SW480 (cell line): ENCODE measurements at places on chromosomes 12 and 14.

DNA sequence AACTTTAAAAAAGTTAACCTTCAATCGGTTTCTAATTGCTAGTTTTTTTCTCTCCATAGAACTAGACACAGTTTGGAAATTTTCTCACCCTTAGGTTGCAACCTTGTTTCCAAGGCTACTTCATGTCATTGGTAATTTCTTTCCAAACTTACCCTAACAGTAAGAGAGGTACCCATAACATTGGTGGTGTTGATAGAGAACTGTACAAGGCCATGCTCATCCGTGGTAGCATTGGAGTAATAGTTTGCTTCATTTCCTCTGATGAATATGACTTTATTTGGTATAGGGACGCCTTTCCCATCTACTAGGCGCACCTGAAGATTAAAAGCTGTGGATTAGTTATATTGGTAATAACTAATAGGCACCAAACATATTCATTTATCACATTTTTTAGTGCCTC is 11.6 kb downstream of the A2M start:
- DNase-seq: no peak

DNA sequence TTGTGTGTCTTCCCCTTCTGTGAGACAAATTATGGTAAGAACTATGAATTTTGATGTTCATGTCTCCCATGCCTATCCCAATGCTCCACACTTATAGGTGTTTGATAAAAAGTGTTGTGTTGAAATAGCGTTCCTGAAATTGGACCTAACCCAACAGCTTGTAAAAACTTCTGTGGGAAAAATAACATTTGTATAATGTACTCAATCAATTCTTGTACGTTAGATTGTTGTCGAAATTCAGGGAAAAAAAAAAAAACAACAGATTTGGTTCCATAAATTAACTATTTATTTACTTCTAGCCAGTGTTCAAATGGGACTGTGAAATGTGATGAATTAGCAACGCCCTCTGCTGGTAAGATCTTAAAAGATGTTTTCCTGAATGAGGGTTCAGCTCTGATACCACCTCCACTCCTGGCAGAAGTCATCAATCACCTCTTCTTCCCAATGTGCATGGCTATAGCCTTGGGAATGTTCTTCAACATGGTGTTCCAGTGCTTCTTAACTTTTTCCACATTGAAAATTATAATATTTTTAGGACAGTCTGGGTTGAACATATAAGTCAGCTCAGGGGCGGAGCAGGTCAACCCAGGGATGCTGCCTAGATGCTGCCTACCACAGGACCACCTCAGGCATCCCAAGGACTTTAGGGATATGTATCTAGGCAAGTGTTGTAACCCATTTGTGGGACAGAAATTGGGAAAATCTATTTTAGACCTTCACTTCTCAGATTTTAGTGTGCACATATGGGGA is 170.6 kb downstream of the OTOGL start:
- DNase-seq: peak; percentile 17

DNA sequence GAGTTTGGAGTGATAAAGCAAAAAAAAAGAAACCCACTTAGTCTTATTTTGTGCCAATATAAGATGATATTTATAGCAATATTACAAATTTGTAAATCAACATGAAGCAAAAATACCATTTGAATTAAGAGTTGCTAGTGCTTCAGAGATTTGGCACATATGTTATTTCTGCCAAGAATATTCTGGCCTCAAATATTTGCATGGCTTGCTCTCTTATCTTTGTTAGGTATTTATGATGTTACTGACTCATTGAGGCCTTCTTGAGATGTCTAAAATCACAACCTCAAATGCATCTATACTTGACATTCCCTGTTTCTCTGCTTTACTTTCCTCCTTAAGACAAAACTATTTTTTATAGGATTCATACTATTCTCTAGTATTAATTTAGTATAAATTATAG is 301.5 kb downstream of the NELL2 start:
- DNase-seq: no peak

DNA sequence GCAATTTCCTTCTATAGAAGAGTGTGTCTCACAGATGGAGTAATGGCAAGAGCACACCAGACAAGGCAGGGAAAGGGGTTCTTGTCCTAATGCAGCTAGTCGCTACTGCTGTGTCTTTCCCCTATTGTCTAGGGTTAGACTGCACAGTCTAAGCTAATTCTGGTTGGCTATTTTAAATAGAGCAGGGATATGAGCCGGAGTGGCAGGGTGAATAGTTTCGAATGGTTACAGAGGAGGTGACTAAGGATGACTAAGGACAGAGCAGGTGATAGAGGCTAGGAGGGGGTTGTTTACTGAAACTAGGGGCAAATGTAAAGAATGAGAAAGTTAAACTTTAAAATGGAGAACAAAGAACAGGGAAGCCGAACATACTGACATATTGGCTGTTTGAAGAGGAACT is 25.6 kb upstream of the CPNE8 start:
- no peak for DNase-seq

GRCh38 chr12:106113824-106114446 is 24.8 kb downstream of the NUAK1 start:
- no peak for DNase-seq

- no peak for DNase-seq
These were observed 5.2 kb upstream of the TEX22 start for GRCh38 chr14:105393151-105393550.

- DNase-seq: no peak
These were observed 2.8 kb downstream of the TSHR start for GRCh38 chr14:80958226-80958625.

GRCh38 chr12:102300824-102301461 is 103.3 kb upstream of the PMCH start:
- peak; percentile 8 for DNase-seq
